Cortex of kidney (tissue), 1 donor: ENCODE measurements at places on chromosomes 12 and 14.

GRCh38 chr12:63811755-63812154 is 32.0 kb downstream of the RXYLT1 start:
- DNase-seq = no peak

DNA sequence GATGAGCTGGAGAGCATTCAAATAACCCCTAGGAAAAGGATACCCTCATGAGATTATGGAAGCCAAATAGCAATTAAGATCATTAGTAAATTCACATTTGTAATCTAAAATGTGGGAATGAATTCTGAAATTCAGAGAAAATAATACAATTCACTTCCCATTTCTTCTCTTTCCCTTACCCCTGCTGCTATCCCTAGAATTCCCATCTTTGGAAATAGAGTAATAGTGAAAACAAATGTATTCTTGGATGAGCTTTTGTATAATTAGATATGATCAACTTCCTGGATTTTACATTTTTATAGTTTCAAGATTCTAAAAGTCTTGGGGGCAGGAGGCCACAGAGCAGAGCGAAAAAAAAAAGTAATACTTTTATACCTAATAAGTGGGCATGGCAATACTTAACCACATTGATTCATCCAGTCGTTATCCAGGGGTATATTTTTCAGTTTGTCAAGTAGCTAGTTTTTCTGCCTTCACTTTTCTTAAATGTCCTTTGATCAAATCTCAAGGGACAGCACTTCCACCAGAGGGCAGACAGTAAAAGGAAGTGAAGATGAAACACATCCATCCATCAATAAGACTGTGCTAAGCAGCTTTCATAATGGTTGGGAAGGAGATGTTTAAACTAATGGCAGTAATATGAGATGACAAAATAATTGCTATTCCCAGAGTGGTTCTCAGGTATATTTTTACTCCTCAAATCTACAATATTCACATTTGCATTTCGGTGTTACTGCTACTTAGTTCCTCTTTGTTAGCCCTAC is 401.3 kb downstream of the DIO2 start:
- DNase-seq = no peak

DNA sequence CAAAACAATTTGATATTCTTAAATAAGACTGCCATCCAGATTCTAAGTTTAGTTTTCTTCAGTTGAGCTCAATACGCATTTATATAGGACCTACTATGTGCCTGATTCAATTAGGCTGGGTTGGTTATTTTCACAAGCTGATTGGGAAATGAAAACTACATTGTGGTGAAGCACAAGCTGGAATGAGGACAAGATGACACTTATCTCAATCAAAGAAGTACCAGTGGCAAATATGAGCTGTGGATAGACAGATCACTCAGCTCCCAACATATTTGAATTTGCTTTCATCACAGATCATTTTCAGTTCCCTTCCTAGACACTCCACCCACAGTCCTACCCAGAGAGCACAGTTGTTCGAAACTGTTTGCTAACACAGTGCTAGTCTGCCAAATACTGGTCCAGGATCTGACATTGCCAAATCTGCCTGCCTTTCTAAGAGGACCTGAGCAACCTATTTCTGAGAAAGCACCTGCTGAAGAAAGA is 74.7 kb downstream of the LLPH start:
- no peak for DNase-seq

- DNase-seq = no peak
These were observed 219.2 kb downstream of the TMEM121 start for GRCh38 chr14:105745433-105746123.

GRCh38 chr12:95626854-95627253 is 75.6 kb upstream of the USP44 start:
- DNase-seq = no peak
